Stimulated activated CD4-positive, alpha-beta T cell treated with anti-CD3 and anti-CD28 coated beads, Interleukin-2, amount 100 ng/mL, for 48 hours (primary cell): ENCODE measurements at places on chromosomes 16 and 17.

GRCh38 chr17:5429191-5429887 is 9.4 kb downstream of the RPAIN start:
- no peak for DNase-seq

- DNase-seq = no peak
Observed at GRCh38 chr16:89658221-89658879, 714 bp downstream of the SPATA33 start.

DNA sequence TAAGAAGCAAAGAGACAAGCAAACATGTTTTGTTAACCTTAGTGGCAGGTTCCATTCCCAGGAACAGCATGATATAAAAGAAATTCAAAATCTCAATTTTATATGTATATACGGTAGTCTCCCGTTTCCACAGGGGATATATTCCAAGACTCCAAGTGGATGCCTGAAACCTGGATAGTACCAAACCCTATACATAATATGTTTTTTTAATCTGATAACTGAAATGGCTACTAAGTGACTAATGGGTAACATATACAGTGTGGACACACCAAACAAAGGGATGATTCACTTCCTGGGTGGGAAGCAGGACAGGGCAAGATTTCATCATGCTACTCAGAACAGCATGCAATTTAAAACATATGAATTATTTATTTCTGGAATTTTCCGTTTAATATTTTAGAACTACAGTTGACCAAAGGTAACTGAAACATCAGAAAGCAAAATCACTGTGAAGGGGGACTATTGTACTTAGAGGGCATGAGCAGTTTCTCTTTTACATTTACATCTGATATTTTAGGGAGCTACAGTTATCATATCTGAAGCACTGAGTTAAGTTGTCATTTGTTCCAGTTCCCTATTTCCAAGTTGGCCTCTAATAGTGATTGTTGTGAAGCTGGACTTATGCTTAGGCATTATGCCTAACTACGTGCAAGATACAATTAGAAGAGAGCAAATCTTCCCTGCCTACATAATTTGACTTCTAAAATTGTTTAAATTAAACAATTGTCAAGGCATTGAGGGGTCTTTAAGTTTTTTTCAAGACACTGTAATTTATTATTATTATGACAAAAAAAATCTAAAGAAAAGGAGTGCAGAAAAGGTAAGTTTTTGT is 34.1 kb upstream of the ABCA6 start:
- no peak for DNase-seq

DNA sequence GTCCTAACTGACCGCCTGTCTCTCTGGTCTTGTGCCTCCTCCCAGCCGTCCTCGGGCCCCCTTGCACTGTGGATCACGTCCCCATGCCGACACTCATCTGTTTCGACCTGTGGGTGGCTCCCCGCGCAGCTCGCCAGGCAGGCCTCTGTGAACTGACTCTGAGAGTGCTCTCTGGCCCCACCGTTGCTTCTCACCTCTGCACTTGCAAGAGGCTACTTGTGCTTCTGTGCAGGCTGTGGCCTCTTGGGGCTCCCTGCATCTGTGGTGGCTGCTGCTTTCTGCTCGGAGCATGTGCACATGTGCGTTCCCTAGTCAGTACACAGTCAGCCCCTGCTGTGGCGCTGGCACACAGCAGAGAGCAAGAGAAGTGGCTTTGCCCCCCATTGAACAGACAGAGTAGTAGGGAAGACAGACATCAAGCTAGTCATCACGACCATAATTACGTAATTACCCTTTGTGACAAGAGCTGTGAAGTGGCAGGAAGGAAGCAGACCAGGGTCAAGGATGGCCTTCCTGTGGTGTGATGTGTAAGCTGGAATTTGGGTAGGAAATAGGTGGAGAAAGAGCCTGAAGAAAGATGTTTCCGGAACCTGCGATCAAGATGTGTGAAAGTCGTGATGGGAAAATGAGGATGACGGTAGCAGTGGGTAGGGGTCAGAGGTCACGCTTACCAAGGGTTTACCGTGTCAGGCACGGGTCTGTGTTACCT is 256.0 kb upstream of the CACNG5 start:
- no peak for DNase-seq

- DNase-seq = no peak
Observed at GRCh38 chr16:68117884-68118283, 32.7 kb downstream of the NFATC3 start.

DNA sequence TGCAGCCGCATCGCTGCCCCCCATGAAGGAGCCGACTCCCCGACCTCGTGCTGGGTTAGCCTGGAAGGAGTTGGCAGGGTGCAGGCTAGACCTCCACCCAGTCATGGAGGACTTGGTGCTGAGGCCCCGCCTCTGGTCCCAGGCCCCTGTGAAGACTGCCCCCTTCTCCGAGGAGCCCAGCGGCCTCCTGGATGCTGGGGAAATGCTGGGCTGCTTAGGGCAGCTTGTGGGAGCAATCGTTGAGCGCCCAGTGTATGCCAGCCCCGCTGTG is 1.8 kb downstream of the SSTR5 start:
- DNase-seq = no peak

GRCh38 chr16:9854675-9855074 is 327.6 kb downstream of the GRIN2A start:
- DNase-seq = no peak

DNA sequence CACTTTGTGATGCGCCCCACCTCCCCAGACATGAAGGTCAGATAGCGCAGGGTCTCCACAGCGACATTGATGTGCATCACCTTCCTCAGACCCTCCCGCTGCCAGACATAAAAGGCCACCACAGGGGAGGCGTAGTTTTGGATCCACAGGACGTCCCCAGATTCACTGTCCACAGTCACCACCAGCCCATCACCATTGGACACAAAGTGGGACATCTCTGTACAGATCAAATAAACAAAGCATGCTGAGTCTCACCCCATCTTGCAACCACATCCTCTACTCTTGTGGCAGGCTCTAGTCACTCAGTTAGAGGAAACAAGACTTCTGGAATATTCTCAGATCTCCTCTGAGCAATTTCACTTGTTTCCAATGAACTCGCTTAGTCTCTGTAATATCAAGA is 46.3 kb upstream of the ICAM2 start:
- DNase-seq = no peak

DNA sequence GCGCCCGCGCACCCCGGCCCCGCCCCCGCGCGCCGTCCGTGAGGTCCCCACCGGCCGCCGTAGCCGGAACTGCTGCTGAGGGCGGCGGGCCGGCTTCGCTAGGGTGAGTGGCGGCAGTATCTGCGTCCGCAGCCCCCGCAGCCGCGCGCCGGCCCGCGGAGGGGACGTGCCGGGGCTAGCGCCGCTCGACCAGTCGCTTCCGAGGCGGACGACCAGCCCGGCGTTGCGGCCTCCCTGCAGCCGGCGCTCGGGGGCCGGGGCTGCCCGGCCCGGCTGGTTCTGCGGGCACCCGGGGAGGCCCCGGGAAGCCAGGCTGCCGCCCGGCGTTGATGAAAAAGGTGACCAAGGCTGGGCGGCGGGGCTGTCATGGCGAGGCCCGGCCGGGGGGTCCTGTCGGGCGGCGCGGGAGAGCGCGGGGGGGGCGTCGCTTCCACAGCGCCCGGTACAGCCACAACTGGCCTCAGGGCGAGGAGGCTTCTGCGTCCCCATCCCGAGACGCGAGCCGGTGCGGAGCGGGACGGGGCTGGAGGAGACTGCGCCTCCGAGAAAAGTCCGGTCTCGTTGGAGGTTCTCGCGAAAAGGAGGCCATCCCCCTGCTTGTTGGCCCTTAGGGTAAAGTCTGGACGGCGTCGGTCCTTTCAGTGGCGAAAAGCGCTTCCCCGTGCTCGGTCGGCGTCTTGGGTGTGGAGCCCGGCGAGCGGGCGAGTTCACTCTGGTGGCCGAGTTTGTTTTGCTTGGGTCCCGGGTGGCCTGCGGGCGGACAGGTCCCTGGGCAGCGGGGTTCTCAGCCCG is at the start of gene CRAMP1:
TSS of gene CRAMP1 (plus strand) at position 41 of the 792 bp plus-strand sequence. CDS start 2,280 bp downstream, outside the sequence.
- no peak for DNase-seq

- DNase-seq = no peak
Observed at GRCh38 chr17:75440738-75441448, 15.5 kb upstream of the TMEM94 start.

- no peak for DNase-seq
Observed at GRCh38 chr17:78924481-78925151, 571 bp downstream of the TIMP2 start.
